NCI-H2227 treated with DMSO at 0.1 percent for 48 hours (cell line): ENCODE measurements at places on chromosomes 4 and X.
A peak's percentile ranks its signal among the peaks of the same experiment; 100 is the strongest.

DNA sequence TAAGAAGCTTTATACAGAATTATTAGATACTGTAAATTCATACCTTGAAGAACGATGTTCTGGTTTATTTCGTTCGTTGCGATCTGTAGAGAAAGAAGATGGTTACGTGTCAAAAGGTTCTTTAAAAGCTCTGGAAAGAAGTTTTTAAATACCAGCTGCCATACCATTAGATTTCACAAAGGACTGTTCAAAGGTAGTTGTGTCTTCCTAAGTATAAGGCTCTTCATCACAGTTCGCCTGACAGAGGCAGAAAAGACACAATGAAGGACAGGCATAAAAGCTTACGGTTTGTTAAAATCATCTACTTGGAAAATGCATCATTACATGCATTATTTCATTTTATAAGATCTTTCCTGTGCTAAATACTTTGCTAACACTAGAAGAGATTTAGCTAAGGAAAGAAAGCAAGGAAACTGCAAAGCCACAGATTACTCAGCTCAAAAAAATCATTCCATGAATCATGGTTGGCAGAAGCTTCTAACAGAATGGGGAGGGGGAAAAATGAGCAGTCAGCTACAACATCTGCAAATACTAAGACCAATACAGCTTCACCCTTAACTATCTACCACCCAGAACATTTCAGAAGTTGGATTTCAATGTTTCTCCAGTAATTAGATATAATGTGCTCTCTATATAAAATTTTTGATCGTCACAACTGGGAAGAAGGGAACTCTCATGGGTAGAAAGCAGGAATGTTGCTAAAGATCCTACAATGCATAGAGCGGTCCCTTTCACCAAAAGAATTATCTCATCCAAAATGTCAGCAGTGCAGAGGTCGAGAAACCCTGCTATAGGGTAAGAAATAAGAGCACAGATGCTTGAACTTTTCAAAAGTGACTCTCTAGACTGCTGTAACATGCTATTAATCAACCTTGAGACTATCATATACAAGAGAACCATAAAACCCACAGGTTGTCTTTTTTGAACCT lies 50.7 kb upstream of the PRSS48 start:
- no peak for DNase-seq

- DNase-seq: no peak
Measured at GRCh38 chr4:69974631-69975030, 9.1 kb upstream of the CSN2 start.

DNA sequence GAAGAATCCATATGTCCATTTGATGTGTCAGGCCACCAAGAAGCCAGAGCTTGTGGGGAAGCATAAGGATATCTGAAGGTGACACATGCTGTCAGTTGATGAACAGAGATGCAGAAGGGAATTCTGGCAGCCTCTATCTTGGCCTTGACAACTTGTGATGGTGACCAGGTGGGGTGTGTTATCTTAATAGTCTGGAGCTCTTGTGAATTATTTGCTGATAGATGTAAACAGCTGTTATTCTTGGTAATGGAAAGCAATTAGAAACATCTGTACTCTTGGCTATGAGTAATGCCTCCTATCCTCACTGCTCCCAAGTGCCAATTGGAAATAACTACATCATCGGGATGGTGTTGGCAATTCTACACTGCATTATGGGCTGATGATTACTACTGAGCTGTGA lies 51.9 kb downstream of the NAA11 start:
- no peak for DNase-seq

DNA sequence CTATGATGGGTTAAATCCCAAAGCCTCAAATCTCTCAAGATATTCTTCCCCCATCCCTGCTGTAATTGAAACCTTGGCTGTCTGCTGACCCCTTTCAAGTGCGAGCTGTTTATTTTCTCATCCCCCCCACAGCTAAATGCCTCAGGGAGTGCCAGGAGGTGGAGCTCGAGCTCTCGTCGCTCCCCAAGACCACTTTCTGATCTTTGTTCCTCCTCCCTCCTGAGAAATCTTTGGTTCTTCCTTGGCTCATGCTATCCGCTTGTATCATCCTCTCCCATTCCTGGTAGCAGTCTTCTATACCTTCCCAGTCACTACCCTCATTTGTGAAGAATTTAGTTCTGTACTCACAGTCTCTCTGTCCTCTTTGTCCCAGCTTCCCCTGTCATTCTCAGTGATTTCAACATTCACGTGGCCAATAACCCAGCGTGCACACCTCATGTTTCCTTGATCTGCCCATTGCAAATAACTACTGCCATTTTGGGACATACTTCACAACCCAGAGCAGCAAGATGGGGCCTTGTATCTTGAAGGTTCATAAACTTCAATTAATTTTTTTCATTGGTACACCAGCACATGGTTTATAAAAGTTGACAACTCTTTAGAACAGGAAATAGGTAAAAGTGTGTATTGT lies 9.2 kb upstream of the SLC25A43 start:
- peak; percentile 86 for DNase-seq

DNA sequence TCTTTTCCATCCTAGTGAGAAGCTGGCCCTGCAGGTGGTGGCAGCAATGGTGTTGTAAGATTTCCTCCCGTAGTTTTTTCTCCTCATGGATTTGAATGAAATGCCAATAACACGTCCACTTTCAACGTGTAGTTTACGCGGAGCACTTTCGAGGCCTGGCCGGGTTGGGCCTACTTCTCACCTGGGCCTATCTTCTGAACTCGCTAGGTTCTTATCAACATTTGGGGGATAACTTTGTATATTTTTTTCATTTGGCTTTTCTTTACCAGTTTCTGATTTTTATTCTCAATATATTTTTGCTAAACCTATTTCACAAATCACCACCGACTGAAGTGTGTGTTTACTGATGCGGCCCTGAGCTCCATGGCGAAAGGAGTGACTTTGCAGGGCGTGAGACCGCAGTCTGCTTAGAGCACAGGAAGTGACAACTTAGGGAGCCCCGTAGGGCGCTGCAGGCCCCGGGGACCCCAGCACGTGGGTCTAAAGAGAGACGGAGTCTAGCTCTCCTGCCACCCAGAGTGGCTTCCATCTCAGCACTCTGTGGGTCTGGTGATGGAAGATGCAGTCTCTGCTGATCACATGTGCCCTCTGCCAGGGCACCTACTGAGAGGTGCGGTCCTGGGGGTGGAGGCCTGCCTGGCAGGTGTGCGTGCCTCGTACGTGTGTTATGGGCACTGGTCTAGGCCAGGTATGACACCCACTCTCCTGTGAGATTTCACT lies 29.1 kb downstream of the NELFA start:
- no peak for DNase-seq

- no peak for DNase-seq
Measured at GRCh38 chr4:104302731-104303130, 192.0 kb downstream of the CXXC4 start.

DNA sequence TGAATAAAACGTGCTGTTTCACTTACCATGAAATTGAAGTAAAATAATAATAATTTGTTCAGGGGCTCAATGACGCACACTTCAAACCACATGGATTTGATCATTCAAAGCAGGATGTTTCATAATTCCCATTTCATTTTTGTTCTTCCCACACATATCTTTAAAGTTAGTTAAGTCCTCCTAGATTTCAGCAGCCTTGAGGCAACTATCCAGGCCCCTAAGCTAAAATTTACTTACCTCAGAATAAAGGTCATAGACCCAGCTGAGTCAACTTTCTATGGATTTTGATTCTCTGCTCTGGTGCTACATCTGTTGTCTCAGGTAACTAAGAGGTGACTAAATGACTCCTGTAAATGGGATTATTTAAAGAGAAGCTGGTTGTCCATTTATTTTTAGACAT lies 25.0 kb downstream of the GPR174 start:
- DNase-seq: no peak

DNA sequence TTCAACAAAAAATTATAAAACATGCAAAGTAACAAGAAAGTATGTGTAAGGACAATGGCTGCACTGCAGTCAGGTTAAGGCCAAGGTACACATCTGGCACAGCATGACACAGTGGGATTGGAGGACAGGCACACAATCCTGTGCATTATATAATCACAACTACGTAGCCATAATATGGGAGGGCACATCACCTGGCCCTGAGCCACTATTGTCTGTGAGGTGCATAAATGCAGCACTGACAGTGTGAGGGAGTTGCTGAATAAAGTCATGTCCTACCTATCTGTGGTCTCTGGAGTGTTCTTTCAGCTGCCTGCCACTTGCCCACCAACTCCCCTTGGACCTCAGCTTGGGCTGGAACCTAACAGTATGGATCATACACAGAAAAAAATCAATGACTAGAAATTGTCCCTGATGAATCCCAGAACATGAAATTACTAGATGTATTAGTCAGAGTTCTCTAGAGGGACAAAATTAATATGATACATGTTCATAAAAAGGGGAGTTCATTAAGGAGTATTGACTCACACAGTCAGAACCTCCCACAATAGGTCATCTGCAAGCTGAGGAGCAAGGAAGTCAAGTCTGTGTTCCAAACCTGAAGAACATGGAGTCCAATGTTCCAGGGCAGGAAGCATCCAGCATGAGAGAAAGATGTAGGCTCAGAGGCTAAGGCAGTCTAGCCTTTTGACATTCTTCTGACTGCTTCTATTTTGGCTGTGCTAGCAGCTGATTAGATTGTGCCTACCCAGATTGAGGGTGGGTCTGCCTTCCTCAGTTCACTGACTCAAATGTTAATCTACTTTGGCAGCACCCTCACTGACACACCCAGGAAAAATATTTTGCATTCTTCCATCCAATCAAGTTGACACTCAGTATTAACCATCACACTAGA lies 46.4 kb upstream of the KCTD8 start:
- DNase-seq: no peak

GRCh38 chr4:123585111-123585510 lies 188.5 kb downstream of the SPRY1 start:
- DNase-seq: no peak

DNA sequence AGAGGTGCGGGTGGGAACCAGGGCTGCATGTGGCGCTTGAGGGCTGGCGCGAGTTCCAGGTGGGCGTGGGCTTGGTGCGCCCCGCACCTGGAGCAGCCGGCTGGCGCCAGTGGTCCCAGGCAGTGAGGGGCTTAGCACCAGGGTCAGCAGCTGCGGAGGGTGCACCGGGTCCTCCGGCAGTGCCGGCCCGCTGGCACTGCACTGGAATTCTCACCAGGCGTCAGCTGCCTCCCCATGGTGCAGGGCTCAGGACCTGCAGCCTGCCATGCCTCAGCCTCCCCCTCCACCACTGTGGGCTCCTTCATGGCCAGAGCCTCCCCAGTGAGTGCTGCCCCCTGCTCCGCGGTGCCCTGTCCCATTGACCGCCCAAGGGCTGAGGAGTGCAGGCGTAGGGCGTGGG lies 174.0 kb downstream of the ADAM29 start:
- DNase-seq: no peak

DNA sequence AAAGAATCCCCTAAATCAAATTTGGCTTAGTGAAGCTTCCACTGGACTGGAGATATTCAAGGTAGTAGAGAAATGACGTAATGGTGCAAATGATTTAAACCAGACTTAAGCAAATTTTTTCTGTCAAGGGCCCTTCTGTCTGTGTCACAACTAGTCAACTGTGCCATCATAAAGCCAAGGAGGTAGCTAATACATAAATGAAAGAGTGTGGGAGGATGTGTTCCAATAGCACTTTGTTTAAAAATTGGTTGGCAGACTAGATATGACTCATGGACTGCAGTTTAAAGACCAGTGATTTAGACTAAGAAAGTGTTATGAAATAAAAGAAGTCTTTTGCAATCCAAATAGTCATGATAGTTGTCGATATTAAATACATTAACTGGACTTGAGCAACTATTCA lies 24.3 kb upstream of the TEX13C start:
- DNase-seq: no peak

DNA sequence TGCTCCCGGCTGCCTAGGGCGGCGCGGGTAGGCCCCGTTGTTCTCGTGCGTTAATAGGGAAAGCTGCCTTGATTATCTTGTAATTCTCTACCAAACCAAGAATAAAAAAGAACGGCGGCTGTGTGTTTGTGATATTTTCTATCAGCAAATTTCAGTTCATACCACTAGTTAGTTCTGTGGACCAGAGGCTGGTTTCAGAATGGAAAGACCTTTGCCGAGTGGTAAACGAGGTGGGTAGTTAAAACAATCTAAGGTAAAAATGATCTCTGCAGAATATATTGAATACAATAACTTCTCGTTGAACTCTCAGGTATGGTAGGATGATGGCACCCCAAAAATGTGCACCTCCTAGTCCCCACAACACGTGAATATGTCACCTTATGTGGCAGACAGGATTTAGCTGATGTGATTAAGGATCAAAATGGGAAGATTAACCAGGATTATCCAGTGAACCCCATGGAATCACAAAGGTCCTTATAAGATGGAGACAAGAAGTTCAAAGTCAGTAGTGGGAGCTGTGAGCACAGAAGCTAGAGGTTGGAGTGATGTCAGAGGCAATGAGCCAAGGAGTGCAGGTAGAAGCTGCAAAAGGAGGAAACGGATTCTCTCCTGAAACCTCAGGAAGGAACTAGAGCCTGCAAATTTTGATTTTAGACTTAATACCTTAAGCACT lies 574 bp upstream of the CFAP97 start:
- peak; percentile 27 for DNase-seq

DNA sequence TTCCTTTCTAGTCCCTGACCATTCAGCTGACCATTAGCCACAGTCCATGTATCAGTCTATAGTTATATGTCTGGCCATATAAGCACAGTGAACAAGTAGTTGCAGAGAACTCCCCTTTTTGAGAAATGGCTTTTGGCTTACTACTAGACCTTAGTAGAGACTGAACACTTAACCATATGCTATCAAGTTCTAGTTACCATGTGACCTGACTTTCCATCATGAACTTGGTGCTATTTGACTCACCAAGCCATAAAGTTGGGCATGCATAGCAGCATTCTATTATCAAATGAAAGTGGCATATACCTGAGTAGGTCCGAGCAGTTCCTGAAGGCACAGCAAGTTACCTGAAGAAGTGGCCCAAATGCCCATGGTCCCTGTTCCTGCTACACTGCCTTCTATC lies 74.5 kb upstream of the IL2 start:
- no peak for DNase-seq

DNA sequence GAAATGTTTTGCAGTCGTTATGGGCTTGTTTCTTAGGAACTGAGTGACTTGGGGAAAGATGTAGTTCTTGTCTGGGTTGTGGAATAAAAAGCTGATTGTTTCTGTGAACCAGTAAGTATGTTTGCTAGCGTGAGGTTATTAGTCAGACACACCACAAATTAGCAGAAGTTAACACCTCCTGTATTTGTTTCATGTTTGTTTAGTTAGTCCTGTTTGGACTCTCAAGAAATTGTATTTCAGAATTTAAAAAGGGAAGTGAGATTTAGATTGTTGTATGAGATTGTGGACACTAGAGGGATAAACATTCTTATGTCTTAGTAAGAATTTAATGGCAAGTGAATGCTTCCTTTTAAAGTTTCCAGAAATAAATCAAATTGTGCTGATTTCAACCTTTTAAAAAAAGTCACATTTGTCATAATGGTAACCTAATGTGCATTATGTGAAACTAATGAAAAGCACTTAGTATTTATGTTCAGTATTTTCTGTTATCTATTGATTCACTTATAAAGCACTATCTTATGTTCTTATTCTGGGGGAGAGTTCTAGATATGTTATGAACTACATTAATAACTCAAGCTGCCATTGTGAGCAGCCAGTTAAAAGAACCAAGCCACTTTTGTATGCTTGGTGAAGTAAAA lies 25.6 kb downstream of the ATP10D start:
- no peak for DNase-seq

- no peak for DNase-seq
Measured at GRCh38 chrX:12866451-12867377, at the start of gene TLR7. Gene TLR7, plus strand, starts transcription at chrX:12867072. Its CDS starts 507 bp downstream, at chrX:12867579.
